ENCODE measurements at places on chromosomes 6 and 20.
A peak's percentile ranks its signal among the peaks of the same experiment; 100 is the strongest.

DNA sequence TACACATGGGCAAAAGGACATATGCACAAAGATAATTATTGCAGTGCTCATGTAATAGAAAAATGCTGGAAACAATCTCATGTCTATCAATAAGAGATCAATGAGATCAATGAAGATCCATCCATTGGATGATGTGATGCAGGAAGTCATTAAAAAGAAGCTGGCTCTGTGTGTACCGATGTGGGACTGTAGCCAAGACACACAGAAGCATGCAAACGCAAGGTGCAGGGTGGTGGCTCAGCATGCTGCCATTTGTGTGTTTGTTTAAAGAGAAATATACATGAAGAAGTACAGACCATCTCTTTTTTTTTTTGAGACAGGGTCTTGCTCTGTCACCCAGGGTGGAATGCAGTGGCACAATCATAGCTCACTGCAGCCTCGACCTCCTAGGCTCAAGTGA lies 33.1 kb upstream of the KCNB1 start:
- no peak for DNase-seq

DNA sequence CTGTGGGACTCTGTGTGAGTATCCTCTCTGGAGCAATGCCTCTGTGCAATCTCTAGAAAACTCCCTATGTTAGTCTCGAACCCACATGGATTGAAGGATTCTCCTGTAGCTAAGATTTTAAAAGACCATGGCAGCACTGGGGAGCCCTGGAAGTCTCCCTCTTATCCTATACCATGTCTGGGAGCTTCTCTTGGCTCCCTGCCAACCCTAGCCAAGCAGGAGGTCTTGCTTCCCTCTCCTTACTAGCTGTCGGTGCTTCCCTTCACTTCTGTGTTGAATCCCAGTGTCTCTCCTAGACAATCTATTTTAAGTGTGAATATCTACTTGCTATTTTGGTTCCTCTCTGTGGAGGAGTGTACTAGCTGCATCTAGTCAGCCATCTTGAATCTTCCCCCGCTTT lies 118.8 kb upstream of the NRN1 start:
- no peak for DNase-seq

GRCh38 chr20:44731657-44732056 lies 14.0 kb upstream of the KCNK15 start:
- DNase-seq = no peak

DNA sequence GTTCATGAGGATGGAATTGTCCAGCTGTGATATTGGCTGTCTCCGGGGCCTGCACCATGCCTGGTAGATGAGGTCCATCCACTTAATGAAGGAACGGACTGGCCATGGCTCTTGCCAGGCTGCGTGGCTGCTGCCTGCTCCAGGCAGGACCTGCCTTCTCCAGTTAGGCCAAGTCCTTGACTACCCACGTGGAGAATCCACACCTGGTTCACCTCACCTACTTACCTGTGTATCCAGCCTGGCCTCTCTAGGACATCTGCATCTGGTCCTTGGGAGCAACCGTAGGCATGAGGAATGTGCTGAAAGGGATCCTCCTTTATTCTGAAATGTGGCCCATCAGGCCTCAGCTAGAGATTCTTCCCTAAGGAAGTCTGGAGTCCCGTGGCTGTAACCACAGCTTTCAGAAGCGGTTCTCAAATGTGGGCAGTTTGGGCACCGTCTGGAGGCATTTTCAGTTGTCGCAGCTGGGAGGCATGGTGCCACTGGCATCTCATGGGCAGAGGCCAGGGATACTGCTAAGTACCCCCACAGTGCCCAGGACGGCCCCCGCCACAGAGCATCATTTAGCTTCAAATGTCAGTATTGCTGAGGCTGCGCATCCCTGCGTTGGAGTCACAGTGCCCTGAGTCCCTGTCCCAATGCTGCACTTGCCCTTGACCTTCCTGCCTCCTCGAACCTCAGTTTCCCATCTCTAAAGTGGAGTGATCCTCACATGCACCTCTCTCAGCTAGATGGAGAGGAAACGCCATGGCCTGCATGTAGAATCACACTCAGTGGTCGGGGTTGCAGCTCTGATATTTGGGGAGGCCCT lies 67.5 kb downstream of the PHACTR3 start:
- DNase-seq = no peak

GRCh38 chr6:89716532-89716931 lies 78.0 kb upstream of the LYRM2 start:
- DNase-seq = no peak

GRCh38 chr20:58568126-58568482 lies 52.9 kb upstream of the APCDD1L start:
- DNase-seq = no peak

- no peak for DNase-seq
Measured at GRCh38 chr20:63106108-63106764, 99.5 kb upstream of the BHLHE23 start.

DNA sequence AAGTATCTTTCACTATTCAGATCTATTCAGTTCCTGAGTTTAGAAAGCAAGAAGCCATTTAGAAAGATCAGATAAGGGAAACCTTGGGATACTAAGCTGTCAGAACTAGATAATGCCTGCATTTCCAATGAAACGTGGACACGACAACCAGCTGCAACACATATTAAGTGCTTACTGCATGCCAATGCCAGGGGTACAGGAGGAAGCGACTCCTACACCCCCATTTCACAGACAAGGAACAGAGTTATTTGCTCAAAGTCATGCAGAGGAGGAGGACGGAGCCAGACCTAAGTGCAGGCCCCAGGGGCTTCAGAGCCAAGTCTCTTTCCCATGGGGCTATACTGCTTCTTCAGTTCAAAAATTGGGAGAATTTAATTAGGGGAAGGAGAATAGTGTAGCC lies 62.4 kb downstream of the PREX1 start:
- no peak for DNase-seq

GRCh38 chr6:7546020-7546369 lies 4.5 kb downstream of the DSP start:
- no peak for DNase-seq

GRCh38 chr6:45586216-45587171 lies 208.8 kb upstream of the SUPT3H start:
- DNase-seq = peak; percentile 91

DNA sequence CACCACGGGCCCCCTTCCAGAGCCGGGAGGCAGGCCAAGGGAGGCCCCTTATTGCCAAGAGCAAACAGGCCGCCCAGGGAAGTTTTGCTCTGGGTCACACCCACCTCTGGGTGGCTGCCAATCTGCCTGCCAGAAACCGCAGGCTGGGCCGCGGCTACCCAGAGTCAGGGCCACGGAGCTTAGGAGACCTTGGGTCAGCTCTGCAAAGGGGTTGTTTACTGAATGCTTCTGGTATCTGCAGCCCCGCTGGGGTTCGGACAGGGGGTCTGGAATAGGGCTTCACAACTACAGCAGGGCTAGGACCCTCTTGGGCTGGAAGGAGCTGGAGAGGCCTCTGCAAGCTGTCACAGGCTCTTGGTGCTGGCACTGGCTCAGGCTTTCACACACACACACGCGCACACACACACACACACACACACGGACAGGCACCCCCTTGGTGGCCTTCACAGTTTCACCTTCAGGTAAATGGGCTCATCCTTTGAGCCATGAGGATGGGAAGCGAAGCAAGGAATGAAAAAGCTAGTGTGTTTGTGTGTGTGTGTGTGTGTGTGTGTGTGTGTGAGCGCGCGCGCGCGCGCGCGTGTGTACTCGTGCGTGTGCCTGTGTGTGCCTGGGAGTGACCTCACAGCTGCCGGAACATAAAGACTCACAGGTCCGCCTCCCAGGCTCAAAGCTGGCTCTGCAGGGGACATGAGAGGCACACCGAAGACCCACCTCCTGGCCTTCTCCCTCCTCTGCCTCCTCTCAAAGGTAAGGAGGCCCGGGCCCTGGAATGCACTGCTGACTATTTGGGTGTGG lies at the start of gene CCN5:
TSS of gene CCN5 (plus strand) at position 669 of the 798 bp plus-strand sequence. CDS start at position 691, 22 bp downstream.
- DNase-seq = no peak

GRCh38 chr6:14542670-14543366 lies 425.2 kb downstream of the CD83 start:
- DNase-seq = no peak

DNA sequence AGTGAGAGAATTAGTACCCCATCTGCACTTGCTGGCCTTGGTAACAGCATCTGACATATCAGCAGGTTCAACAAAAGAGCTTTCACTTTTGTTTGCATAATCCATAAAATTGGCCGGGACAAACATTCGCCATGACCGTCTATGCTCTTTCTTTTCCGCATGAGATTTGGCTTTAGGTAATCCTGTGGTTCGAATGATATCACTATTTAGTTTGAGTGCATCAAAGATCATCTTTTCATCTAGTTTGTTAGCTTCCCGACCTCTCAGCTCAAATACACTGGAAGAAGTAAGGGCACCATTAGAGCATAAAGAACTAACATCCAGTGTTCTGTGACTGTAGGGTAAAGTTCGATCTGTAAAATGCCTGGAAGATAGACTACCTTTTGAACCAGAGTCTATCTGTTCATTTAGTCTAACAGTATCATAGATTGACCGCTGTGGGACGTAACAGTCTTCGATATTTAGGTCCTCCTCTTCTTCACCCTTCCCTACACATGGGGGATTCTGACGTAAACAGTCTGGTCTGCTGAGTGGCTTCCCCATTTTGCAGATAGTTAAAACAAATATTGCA lies 101.6 kb downstream of the DST start:
- DNase-seq = no peak

DNA sequence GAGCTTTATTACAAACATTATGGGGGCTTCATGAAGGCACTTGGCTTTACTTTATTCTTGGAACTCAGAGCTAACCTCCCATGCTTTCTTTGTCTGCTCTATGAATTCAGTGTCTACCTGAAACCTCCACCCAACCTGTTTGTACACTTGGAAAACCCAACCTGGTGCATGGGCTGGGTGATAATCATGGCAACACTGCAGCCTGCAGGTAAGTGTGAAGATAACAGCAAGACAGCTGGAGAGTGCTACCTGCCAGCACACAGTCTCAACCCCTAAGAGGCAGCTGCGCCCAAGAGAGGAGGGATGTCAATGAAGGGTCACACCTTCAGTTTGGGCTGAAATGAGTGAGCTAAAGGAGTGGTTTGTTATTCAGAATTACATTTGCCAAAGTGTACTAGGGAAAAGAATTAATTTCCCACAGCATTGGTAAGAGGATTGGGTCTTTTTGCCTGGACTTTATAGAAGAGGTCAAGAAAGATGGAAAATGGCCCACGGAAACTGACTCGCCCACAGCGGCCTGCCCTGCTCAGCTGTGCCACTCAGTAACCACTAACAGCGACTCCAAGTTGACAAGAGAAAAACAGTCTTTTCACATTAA lies 24.4 kb downstream of the FOXQ1 start:
- no peak for DNase-seq

DNA sequence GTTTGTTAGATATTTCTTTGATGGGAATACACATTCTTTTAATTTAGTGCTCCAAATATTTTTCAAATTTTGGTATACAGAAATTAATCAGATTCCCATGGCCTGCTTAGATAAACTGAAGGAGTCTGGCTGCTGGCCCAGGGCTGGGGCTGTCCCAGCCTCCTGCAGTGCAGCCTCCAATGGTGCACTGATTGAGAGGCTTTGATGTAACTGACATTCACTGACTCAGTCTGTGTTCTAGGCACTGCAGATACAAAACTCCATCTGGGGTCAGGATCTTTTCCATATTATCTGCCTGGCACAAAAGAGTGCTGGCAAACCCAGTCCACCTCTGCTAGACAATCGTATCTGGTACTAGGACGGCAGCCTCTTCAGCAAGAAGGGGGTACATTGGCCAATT lies 64.8 kb downstream of the GRIK2 start:
- DNase-seq = peak; percentile 30

GRCh38 chr6:36738108-36738507 lies 40.5 kb downstream of the RAB44 start:
- no peak for DNase-seq

GRCh38 chr6:150734235-150734634 lies 131.3 kb upstream of the MTHFD1L start:
- DNase-seq = no peak

- no peak for DNase-seq
Measured at GRCh38 chr6:118320652-118321051, 227.4 kb upstream of the PLN start.

DNA sequence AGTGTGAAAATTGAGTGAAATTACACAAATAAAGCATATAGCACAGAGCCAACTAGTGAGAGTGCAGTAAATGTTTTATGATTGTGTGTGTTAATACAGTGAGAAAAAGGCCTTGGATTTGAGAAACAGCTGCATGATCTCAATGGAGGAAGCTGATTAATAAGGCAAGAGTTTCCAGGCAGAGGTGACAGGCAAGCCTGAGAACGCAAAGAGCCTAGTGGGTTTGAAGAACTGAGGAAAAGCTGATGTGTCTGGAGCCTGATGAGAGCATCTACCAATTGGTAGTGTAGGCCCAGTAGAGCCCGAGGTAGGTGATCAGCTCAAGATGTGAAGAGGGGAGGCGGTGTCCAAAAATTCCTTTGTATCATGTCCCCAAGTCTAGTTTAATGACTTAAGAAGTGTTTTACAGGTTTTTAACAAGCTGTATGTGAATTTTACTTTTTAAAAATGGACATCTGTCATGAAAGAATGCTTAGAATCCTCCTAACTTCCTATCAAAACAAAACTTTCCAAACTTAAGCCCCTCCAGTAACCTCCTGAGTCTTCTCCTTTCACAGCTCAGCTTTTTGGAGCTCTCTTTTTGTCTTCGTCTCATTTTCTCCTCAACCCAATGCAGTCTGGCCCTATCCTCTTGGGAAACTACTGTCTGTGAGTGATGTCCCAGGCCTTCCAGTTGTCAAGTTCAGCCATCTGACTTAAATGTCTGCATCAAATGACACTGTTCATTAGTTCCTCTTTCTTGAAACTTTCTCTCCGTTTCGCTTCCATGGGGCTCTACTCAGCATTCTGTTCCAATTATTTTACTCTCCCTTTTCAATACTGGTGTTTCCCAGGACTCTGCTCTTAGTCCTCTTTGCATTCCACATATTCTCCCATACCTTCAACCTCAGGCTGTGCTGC lies 1.2 kb downstream of the CDC40 start:
- no peak for DNase-seq

- no peak for DNase-seq
Measured at GRCh38 chr6:138833816-138834539, 38.1 kb downstream of the ECT2L start.

DNA sequence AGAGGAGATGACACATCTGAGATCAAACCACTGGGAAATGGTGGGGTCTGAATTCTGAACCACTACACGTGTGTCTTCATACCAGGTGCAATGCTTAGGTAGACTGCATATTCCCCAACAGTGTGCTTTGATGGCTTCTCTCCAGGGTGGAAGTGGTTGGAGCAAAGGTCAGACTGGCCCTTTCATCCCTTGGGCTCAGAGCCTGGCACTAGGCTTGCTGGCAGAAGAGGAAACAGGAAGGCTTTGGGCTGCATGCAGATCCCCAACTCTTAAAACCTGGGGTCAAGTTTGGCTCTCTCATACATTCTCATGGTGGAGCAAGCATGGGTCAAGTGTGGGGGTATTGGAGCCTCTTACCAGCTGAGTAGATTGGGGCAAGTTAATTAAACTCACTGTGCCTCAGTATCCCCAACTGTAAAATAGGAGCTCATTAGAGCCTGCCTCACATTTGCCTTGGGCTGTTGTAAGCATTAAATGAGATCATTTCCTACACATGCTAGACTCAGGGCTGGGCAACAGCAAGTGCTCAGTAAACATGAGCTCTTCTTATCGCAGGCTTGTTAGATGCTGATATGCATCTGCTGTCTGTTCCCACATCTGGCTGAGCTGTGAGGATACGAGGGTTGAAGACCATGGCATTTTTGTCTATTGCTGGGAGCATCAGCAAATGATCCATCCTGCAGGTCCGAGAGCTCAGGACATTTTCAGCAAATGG lies 51.6 kb upstream of the FAM83D start:
- DNase-seq = peak; percentile 77

- no peak for DNase-seq
Measured at GRCh38 chr6:53624502-53624901, 41.1 kb downstream of the KLHL31 start.

GRCh38 chr6:125245523-125246264 lies 56.1 kb downstream of the HDDC2 start:
- DNase-seq = no peak

GRCh38 chr6:44474643-44475042 lies 87.1 kb downstream of the CDC5L start:
- DNase-seq = no peak
